ENCODE measurements at places on chromosomes 5 and 9.

GRCh38 chr9:97845763-97846162 lies 7.3 kb upstream of the FOXE1 start:
- no peak for ATAC-seq

GRCh38 chr5:16709691-16710433 lies 93.1 kb upstream of the RETREG1 start:
- ATAC-seq: no peak

GRCh38 chr5:67059744-67060490 lies 136.7 kb downstream of the CD180 start:
- ATAC-seq: peak; percentile 46

DNA sequence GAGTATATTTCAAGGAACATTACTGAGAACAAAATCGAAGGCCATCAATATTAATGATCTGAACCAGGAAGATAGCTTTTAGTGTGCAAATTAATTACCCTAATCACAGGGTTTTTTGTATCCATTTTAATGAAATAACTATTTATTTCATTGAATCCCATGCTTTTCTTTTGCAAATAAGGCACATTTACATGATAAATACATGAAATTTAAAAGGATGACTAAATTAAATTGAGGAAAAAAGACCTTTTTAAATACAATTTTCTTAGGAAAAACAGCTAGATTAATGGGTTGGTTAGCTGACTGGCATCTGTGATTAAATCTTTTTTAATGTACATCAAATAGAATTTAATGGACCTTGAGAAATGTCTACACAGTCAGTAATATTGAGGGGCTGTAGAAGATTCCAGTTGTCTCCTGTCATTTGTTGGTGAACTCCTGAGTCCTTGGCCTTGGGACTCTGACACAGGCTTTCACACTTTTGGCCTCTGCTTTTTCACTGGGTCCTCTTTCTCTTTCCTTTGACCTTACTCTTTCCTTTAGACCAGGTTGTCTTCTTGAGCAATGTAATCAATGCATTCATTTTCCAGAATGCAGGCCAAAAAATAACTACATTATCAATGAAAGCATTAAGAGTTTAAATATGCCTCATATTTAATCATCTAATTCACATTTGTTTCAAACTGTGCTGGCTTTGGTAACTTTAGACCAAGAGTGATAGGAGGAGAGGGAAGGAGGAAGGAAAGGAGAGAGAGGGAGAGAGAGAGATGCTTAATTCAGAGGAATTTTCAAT lies 511.5 kb downstream of the ZNF608 start:
- ATAC-seq: no peak

GRCh38 chr9:18754537-18754936 lies 278.5 kb downstream of the SAXO1 start:
- ATAC-seq: no peak

DNA sequence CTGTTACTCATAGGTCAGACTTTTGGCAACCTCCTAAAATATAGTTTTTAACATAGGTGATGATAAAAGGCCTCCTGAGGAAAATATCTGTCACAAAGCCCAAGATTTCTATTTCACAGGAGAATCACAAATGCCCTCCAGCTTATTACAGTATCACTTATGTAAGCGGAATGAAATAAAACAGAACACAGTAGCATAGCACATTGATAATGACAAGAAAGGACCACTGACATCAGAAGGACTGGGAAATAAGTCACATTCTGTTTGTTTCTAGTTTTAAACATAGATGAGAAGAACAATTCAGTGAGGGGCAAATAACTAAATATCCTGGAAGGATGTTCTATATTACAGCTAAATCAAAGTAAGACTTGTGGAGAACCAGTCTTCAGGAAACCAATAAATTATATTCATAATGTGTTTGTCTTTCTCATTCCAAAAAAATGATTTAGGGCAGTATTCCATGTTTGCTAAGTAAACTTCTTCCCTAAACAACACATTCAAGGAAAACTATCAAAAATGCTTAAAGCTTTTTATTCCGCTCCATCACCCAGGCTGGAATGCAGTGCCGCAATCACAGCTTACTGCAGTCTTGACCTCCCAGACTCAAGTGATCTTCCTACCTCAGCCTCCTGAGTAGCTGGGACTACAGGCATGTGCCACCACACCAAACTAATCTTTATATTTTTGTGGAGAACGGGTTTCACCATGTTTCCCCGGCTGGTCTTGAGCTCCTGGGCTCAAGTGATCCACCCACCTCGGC lies 20.8 kb upstream of the CTNNAL1 start:
- no peak for ATAC-seq

GRCh38 chr9:75855509-75855908 lies 35.0 kb upstream of the PCSK5 start:
- peak; percentile 53 for ATAC-seq

- ATAC-seq: no peak
Observed at GRCh38 chr9:106350777-106351176, 512.2 kb upstream of the ZNF462 start.

GRCh38 chr9:128168731-128169308 lies 8.8 kb downstream of the BBLN start:
- ATAC-seq: peak; percentile 69

- no peak for ATAC-seq
Observed at GRCh38 chr9:132842124-132843044, 35.7 kb downstream of the AK8 start.

DNA sequence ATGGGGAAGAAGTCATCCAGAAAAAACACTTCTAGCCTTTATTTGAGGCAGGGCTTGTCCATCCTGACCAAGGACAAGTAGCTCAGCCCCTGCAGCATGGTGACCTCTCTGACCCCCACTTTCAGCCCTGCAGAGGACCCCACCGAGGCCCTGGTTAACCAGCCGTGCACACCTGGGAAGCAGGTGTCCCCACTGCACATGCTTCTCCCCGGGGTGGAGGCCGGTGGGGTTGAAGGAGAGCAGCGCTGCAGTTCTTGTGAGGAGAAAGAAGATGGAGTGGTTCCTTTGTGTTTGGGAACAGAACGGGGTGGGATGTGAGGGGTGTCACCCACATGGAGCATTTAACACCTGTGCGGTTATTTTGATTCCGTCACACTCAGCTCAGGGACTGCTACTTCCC lies 21.1 kb upstream of the ZBTB34 start:
- ATAC-seq: no peak

GRCh38 chr9:5631026-5631425 lies 2.1 kb downstream of the RIC1 start:
- ATAC-seq: no peak

DNA sequence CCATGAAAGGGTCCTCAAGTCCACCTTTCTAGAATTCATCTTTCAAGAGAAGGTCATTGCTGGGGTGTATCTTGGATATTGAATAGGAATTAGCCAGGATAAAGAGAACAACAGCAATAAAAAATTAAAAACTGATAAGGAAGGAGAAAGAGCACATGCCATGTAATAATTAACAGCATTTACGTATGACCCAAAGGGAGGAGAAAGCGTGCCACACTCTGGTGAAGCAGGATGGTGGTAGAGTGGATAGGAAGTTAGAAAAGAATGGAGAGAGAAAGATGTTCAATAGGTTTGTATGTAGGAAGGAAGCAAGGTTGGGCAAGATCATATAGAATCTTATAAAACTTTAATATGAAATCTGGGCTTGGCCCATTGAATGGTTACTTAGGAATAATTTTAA lies 751.5 kb downstream of the MAT2B start:
- ATAC-seq: no peak

GRCh38 chr5:76425146-76425545 lies 22.1 kb downstream of the IQGAP2 start:
- ATAC-seq: no peak

- no peak for ATAC-seq
Observed at GRCh38 chr5:133376986-133377385, 235.4 kb downstream of the FSTL4 start.

- peak; percentile 1 for ATAC-seq
Observed at GRCh38 chr5:181170237-181170825, 22.9 kb downstream of the OR2V2 start.

DNA sequence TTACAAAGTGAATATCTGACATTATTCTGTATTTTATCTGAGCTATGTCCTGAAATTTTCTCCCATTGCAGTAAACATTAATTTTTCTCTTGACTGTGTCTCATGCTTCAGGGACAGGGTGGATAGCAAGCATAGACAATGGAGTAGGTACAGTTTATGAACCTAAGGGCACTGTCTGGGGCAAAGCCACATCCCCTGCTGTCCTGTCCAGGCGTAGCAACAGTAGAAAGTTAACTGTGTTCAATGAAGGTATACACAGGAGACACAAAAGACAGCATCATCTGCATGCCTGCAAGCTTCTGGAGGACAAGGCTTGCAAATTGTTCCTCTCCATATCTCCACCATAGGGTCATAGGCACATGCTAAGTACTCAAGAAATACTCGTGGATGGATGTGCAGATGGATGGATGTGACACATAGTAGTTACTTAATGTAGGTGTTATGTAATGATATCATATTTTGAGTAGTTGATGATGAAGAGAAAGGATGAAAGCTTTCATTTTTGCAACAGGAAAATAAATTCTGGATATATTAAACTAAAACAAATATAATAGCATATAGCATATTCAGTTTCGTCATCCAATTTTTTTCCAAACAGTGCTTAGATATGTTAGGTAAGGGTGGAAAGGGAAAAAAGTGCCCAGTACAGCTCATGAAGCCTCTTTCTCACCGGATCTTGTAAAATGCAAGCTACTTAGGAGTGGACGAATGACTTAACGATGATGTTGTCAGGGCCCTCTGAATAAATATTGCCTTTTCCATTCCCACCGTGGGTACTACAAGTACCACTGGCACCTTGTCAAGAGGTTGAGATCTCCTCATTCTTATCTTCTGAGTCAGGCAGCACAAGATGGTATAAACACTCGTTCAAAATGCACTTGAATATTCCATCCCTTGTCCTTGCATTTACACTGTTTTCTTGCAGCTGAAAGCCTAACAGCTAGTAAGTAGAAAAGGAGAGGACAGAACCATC lies 19.9 kb upstream of the ZSWIM6 start:
- peak; percentile 43 for ATAC-seq

GRCh38 chr5:146643776-146644175 lies 127.8 kb upstream of the GPR151 start:
- ATAC-seq: no peak

DNA sequence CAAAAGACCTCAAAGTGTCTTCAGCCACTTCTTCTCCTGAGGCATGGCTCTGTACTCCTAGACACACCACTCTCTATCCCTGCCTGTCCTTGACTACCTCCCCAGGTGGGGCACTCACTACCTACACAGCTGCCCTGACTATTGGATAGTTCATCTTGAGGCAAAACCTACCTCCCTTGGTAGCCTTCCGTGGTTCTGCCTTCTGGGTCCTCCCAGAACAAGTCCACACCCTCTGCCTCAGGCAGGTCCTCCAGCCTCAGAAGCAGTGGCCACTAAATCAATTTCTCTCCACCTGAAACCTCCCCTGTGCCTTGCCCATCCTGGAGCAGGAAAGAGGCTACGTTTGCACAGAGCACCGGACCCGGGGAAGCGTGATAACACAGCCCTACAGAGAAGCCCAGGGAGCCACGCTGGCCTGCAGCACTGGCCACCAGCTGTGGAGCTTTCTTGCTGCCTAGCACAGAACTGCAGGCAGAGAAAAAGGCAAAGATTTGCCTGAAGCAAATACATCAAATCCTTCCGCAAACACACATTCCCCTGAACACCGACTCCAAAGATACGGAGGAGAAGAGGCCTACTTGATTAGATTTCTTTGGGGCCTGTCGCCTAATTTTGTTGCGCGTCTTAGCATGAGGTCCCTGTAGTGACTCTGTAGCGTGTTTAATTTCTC lies 141.8 kb downstream of the C9orf50 start:
- no peak for ATAC-seq

- no peak for ATAC-seq
Observed at GRCh38 chr9:73165911-73166310, 14.2 kb downstream of the ANXA1 start.

Data from SK-N-SH treated with all-trans-retinoic acid at 6 μM for 48 hours (cell line).